ENCODE measurements at places on chromosomes 12 and 14.

- no peak for DNase-seq
Measured at GRCh38 chr12:15322164-15323061, at the start of gene PTPRO. PTPRO (plus strand) TSS chr12:15322508.

DNA sequence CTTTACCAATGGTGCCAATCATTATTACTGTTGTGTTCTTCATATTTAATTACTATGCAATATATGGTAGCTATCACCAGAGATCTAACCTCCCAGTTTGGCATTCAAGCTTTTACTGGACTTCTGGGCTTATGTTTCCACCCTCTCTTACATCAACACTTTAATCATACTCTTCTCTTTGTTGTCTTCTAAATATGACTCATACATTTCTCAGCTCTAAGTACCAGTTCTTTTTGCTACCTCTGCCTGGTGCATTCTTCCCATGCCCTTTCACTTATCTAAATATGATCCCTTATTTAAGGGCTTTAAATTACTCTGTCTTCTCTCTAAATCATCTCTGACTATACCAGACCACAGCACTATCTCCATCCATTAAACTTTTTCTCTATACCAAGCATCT, 246.1 kb upstream of the CCDC196 start:
- DNase-seq, result no peak

DNA sequence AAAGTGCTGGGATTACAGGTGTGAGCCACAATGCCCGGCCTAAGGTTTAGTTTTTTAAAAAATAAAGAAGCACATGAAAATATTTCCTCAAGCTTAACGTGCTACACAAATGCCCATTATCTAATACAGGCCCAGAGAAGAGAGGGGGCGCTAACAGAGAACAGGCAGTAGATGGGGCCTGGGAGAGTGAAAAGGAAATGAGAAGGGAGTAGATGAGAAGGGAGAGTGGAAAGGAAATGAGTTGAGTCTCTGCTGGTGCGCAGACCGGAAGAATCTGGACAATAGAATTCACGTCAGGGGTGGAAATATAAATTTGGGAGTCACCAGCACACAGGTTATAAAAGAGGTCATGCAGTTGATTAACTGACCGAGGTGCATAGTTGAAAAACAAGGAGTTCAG, 10.7 kb downstream of the PXN start:
- DNase-seq, result no peak

GRCh38 chr12:57754411-57755193, at the start of gene MARCHF9:
MARCHF9 (plus strand) TSS chr12:57755103; CDS start chr12:57755529, 426 bp downstream.
- peak; percentile 49 for DNase-seq

DNA sequence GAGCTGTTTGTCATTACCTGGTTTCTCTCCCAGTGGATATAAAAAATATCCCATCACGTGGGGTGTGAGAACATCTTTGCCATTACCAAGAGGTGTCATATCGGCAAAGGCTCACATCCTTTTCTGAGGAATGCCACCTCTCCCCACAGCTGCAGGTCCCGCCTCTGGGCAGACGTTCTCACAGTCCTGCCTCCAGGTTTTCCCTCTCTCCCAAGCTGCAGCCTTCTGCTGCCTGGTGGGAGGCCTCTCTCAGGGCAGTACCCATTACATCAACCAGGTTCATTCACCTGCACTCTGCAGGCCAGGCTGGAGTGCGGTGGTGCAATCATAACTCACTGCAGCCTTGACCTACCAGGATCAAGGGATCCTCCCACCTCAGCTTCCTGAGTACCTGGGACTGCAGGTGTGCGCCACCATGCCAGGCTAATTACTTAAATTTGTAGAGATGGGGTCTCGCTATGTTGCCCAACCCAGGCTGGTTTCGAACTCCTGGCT, 15.0 kb upstream of the TMEM119 start:
- no peak for DNase-seq

GRCh38 chr14:85087201-85087600, 442.7 kb upstream of the FLRT2 start:
- DNase-seq, result no peak

GRCh38 chr12:20262119-20262518, 106.2 kb upstream of the PDE3A start:
- DNase-seq, result no peak

DNA sequence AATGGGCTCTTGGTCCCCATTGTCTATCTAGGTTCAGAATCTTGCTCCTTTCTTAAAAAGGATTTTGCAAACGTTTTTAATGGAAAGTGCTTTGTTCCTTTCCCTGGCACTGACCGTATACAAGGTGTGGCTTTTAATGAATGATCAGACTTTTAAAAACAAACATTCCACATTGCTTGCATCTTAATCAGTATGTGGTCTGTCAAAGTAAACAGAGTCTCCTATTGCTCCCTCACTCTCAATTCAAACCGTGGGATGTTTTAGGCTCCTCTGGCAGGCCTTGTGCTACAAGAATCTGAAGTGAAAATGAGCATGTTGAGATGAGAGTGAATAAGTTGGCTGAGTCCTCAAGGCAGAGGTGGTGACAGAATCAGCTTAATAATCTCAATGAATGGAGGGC, 107.0 kb downstream of the VRK1 start:
- no peak for DNase-seq

GRCh38 chr12:16756833-16757555, 151.0 kb upstream of the LMO3 start:
- DNase-seq, result no peak

GRCh38 chr12:103745962-103746361, 95.1 kb downstream of the NT5DC3 start:
- no peak for DNase-seq

- no peak for DNase-seq
Measured at GRCh38 chr14:24313913-24314312, 2.6 kb downstream of the LTB4R start.

- no peak for DNase-seq
Measured at GRCh38 chr12:64992641-64993040, 128.5 kb downstream of the WIF1 start.

Data from stimulated activated CD8-positive, alpha-beta memory T cell treated with anti-CD3 and anti-CD28 coated beads, Interleukin-2, amount 100 ng/mL, for 1 hour (primary cell).